Hypothalamus (tissue), 51 donors: ENCODE measurements at places on chromosomes 3 and 15.

DNA sequence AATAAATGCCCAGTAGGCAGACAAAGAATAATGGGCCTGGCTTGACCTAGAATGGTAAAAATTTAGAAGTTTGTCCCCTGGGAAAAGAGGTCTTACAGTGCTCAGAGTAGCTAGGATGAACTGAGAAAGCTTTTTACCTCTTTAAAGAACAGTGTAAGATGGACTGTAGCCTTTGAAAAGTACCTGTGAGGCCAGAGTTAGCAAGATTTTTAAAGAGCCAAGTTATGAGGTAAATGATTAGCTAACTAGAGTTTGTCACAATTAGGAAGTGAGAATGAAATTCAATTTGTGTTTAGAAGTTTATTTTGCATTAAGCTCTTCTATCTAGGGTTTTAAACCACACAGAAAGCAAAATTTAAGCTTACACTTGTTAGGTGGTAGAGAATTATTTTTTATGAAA lies 480.9 kb downstream of the ZIC1 start:
- DNase-seq: no peak

DNA sequence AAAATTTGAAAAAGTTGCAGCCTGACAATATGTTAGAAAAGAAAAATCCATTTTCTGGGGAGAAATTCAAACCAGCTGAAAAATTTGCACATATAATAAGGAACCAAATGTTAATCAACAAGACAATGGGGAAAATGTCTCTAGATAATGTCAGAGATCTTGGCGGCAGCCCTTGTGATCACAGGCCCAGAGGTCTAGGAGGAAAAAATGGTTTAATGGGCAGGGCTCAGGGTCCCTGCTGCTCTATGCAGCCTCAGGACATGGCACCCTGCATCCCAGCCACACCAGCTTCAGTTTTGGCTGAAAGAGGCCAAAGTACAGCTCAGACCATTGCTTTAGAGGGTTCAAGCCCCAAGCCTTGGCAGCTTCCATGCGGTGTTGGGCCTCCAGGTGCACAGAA lies 701.9 kb downstream of the IGSF11 start:
- DNase-seq: no peak

GRCh38 chr3:24166515-24166914 lies 221.4 kb downstream of the NR1D2 start:
- DNase-seq: no peak

GRCh38 chr3:36903119-36903882 lies 41.6 kb downstream of the TRANK1 start:
- no peak for DNase-seq

- no peak for DNase-seq
Observed at GRCh38 chr15:75371901-75372688, 3.7 kb upstream of the MAN2C1 start.

- no peak for DNase-seq
Observed at GRCh38 chr15:90953947-90954711, 555 bp upstream of the RCCD1 start.

DNA sequence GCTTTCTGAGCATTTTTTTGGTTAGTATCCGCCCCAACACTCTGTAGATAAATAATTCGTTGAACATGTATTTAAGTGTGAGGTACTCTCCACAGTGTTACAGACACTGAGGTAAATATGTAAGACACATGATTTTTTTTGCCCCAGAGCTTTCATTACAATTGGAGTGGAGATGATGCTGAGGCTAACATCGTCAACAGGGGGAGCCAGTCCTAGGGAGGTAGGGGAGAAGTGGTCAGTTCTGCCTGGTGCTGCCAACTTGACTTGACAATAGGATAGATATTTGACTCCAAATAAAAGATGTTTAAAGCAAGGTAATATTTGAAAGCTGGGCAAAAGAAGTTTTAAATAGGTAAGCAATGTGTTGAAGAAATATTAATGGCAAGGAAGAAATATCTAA lies 295.7 kb downstream of the UNC13C start:
- DNase-seq: no peak

DNA sequence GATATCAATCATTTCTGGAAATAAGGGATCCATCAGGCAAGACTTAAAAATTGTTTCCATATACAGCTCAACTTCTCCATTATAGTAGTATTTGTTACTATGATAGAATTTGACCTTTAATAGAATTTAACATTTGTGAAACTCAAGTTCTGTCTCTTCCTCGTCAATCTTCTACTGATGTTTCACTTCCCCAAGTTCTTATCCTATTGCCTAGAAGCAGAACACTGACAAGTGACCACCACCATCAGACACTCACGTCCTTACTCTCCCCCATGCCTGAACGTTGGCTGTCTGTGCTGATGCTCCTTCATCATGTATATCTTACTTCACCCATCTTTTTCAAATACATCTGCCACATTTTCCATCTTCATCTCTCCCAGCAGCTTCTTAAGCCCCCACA lies 26.6 kb upstream of the TAFA4 start:
- DNase-seq: no peak

DNA sequence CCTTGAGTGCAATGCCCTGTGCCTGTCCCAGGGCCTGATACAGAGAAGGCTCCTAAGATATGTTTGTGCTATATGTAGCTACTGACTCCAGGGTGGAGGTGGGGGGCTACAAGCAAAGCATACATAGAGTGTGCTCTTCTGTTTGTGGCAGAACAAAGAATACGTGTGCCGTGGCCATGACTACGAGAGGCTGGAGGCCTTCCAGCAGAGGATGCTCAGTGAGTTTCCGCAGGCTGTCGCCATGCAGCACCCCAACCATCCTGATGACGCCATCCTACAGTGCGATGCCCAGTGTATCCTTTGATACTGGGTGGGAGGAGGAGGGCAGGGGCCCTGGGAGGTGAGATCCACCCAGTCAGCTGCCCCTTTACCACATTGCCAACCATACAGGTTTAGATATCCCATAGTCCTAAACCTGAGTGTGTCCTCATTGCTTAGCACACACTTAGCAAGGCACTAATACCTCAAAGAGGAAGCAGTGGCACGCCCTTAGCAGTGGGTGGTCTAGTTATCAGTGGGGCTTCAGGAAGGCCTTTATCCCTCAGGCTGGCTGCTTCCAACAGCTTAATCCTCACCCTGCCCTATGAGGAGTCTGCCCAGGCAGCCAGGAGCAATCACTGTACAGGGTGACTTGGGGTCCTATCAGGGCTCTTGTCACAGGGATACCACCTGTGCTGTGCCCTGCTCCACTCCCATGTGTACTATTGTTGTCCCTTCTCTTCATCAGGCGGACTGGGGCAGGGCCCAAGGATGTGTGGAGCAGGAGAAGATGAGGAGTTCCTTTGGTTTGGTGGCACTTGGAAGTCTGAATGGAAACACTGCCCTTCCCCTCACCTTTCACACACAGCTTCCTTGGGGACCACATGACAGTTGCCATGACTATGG lies 30.1 kb upstream of the MANF start:
- no peak for DNase-seq

- no peak for DNase-seq
Observed at GRCh38 chr15:66895794-66896453, 169.5 kb upstream of the SMAD3 start.

- DNase-seq: no peak
Observed at GRCh38 chr3:65619451-65619881, 419.3 kb downstream of the MAGI1 start.

DNA sequence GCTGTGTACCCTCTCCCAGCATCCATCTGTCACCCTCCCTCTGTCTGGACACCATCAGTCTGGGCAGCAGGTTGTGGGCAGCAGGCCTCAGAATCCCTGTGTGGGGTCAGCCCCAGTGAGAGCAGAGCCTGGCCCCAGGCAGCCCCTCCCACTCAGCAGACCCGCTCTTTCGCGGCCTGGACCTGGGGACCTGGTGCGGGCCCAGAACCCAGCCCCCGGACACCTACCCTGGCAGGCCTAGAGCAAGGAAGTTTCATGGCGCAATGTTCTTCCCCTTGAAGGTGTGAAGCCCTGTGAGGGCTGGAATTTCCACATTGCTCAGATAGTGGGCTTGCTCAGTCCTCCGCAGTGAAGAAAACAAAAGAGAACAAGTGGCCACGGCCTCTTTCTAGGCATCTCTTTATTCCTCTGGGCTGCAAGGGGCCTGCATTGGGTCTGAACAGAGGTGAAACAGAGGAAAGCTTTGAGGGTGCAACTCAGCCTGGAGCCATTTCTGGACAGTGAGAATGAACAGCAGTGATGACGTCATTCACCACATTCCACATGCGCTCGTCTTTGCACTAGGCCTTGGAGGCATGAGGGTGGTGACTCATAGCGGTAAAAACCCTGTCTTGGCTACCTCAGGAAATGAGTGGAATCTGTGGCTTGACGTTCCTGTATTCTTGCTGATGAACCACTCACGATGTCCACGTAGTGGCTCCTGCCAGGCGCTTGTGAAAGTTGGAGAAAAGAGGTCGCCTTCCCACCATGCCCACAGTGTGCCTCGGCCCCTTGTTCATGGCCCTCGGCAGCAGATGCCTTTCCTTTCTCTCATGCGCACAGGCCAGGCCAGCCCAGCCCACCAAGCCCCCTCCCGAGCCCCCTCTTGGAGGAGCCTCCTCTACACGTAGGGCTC lies 66.1 kb downstream of the SLC30A4 start:
- no peak for DNase-seq

DNA sequence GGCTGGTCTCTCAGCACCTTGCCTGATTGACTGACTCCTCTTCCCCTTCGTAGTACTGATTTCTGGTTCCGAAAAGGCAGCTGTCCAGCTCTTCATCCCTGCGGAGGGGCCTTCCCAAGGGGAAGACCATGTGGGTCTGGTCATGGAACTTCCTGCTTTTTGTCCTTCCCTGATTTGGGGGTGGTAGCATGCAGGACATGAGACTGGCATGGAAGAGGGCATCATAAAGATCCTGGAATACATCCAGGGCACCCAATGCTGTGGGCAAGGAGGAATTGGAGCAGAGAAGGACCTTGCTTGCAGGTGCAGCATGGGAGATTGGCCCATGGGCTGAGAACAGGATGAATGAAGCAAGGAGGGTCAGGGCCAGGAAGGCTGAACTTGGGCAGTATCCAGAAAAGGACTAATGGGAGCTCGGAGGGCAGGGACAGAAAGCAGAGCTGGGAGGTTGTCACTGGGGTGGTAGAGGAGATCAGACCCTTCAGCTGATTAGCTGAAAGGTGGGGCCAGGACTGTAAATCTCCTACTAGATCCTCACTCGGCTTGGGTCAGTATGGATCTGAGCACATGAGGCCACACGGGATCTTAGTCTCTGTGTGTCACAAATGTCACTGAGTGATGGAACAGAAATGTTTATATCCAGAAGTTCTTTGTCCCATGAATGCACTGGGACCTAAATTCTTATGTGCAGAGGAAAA lies 59.5 kb downstream of the AMOTL2 start:
- no peak for DNase-seq

- DNase-seq: no peak
Observed at GRCh38 chr3:9912294-9912935, 4.5 kb upstream of the IL17RC start.

DNA sequence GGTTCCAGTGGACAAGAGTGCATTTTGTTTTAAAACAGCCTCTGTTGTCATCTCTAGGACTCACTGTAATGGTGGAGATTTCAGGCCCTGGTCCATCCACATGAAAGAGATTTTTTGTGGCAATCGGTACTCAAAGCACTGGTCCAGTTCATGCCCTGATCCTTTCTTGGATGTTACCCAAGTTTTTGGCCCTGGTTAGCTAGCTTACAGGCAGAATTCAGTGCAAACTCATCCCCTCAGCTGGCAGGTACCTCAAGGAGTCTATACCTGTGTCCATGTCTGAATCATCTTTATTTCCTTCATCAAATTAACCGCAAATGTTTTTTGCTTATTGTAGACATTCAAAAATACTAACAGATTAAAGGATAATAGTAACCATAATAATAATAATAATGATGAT lies 13.7 kb upstream of the MEF2A start:
- no peak for DNase-seq

GRCh38 chr3:54390582-54390981 lies 268.2 kb downstream of the CACNA2D3 start:
- no peak for DNase-seq

DNA sequence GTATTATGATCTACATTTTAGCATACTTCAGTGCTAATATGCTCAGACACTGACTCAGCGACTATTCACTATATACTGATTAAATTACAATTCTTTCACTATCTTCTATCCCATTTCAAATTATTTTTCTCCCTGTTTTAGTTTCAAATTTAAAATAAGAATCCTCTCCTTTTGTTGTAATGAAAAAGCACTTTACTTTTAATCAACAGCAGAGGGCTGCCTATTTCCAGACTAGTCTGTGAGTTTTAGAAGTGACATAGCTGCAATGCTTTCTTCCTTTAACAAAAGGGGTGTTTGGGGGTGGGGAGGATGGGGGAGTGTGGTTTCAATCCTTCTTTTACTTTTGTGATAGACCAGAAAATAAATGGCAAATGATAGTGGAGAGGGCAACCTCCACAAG lies 2.4 kb downstream of the NEDD4 start:
- DNase-seq: no peak

DNA sequence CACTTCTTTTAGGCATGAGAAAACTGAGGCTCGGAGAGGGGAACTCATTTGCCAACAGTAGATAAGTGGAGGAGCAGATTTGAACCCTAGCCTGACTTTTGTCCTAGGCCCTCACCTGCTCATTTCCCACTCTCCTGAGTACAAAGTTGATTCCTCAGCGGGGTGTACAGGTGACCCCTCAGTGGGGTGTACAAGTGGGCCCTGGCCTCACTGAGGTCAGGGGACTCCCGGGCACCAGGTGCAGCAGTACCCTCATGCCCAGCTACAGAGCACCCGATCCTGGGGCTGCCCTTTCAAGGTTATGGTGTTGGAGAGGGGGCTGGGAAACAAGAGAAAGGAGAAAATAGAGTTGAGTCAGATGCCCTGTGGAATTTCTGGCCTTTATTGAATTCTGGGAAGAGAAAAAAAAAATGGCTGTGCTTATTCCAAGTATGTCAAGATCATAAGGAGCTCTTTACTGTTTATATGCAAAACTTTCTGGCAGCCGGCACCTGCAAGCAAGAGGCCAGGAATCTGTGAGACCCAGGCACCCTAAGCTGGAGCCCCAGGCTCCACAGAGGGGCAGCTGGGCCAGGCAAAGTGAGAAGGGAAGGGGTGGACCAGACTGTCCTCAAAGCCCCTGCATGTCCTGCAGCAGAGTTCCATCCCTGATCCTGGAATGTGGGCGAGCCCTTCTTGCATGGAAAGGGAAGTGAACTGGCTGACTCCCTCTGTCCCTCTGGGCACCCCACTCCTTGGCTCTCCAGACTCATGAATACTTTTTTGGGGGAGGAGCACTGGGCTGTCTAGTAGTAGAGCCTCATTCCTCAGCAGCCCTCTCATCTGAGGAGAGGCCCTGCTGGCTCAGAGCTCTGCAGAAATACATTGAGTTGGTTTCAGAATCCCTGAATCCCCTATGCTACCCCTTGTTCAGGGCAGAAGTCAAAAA lies 43.1 kb downstream of the AMOTL2 start:
- DNase-seq: no peak

DNA sequence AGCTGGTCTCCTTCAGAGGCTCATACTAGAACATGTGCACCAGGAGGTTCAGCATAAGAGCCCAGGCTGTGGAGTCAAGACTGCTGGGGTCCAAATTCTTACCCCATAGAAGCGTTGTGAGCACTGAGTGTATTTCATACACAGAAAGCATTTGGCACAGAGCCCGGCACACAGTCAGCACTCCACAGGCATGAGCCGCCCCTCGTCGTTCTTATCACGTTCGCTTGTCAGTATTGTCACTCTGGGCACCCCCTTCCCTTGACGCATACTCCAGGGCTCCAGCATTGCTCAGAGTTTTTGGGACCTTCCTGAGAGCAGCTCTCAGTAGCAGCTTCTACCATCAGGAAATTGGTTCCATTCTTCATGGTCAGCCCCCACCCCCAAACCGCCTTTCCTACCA lies 25.2 kb downstream of the CORO2B start:
- no peak for DNase-seq
